ENCODE measurements at places on chromosomes 11 and 22.

- DNase-seq = no peak
These were observed 75.9 kb upstream of the PRR5 start for GRCh38 chr22:44625981-44626687.

- DNase-seq = no peak
These were observed 6.6 kb downstream of the ARHGAP8 start for GRCh38 chr22:44759001-44759400.

DNA sequence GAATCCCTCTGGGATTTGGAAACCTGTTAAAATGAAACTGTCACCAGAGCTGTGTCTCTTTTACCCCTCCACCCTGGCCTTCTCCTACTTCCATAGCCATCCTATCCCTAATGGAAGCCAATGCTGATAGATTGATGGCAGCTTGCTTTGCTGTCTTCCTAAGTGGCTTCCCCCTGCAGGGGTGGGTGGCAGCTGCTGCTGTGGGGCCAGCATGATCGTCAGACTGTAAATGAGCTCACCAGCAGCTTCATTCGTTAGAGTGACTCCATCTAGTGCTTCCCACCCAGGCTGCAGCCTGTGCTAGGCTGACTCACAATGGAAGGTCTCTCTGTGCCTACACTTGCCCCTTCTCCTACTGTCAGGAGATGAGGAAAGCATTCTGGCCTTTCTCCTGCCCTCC is 311.0 kb downstream of the BUD13 start:
- DNase-seq = no peak

- DNase-seq = no peak
These were observed 75.6 kb upstream of the MYOD1 start for GRCh38 chr11:17643506-17644405.

- no peak for DNase-seq
These were observed 737 bp downstream of the PPP2R1B start for GRCh38 chr11:111765320-111765983.

GRCh38 chr11:61630089-61630488 is 49.2 kb upstream of the SYT7 start:
- DNase-seq = no peak

DNA sequence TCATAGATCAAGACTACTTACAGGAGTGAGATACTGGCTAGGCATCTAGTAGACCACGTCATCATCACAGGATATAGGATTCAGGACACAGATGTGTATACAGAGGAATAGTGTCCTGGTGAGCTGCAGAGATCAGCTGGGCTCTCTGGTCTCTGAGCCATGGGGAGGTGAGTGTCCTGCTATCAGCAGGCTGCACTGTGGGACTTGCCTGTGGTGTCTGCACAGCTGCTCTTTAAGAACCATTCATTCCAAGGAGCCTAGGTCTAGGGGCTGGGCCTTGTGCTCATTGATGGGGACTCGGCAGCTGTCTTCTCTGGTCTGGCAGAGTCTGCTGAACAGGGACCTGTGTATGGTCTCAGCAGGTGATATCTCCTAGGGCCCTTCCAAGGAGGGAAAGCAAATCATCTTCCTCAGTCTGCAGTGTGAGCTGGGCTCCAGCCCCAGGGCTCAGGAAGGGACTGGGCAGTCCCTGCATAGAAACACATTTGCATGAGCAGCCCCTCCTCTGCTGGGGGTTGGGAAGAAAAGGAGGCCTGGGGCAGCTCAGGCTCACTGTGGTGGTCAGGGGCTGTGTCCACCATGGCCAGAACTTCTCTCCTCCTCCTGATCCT is 66.1 kb upstream of the VPREB1 start:
- no peak for DNase-seq

DNA sequence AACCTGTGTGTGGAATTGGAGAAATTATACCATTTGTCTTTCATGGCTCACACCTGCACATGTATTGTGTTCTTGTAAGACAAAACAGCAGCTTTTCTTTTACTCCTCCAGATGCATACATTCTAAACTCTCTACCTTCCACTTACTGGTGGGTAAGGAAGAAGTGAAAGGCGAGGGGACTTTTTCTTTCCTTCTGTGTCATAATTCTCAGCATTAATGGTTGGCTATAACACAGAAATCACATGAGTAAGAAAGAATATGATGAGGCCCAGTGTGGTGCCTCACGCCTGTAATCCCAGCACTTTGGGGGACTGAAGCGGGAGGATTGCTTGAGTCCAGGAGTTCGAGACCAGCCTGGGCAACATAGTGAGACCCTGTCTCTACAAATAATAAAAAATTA is 57.8 kb upstream of the SHANK2 start:
- DNase-seq = no peak

DNA sequence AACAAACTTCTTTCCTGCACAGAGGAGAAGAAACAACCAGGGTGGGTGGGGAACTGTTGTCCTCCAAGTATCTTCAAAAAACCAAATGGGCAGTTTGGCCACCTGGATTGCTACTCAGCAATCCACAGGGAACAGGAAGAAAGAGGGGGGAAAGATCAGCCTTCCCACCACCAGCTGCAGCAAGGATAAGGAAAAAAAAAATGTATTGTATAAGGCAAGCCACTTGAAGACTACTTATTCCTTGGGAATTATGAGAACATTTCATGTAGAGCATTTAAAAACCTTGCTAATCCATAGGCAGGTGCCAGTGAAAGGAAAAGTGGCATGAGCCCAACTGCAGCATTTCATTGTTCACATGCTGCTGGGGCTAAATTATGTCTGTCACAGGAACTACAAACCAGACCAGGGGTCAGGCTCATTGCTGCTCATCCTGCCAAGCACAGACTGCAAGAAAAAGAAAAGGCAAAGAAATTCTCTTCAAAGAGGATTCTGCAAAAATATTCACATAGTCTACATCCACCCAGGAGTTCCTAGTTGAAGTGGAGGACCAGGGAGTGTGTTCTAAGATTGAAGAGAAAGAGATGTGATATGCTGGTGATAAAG is 2.2 kb downstream of the RAB30 start:
- no peak for DNase-seq

- DNase-seq = no peak
These were observed 48.0 kb downstream of the ME3 start for GRCh38 chr11:86624366-86624765.

DNA sequence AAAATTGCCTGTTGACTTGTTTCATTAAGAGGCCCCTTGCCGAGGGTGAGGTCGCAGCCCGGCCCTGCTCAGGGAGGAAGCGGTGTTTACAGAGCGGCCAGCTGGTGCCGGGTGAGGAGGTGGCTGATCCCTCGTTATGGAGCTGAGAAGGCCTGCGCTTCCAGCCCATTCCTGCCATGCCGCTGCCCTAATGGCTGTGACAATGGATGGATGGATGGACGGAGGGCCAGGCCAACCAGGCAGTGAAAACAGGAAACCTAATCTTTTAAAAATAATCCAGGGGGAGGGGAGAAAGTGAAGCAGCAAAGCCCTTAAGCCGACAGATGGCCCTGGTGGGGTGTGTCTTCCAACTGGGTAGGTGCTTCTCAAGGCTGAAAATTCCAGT is 38.5 kb downstream of the BCR start:
- DNase-seq = no peak

DNA sequence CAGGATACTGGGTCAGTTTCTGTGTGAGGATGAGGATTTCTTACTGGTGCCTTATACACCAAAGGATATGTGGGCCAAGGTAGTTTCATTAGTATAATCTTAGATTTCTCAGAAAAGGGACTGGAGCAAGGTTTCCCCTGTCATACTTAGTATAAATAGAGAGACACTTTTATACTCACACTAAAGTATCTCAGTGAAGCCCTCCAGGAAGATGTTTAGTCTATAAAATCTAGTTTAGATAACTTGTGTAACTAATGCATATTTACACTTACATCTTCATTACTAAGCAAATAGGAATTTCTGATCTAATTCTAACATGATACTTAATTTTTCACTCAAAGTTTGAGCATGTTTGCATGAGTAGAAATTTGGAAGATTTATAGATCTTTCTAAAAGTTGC is 11.1 kb downstream of the EMSY start:
- no peak for DNase-seq

GRCh38 chr11:64103277-64103985 is 62.5 kb downstream of the MACROD1 start:
- DNase-seq = no peak

GRCh38 chr11:134313821-134314607 is 17.8 kb upstream of the GLB1L2 start:
- DNase-seq = no peak

Data from epithelial cell of prostate (primary cell).